ENCODE measurements at places on chromosomes 7 and 10.
A peak's percentile ranks its signal among the peaks of the same experiment; 100 is the strongest.

GRCh38 chr10:5943536-5943935 lies 33.8 kb downstream of the IL15RA start:
- DNase-seq: peak; percentile 67

- no peak for DNase-seq
These were observed 38.4 kb upstream of the ZNF138 start for GRCh38 chr7:64755865-64756264.

DNA sequence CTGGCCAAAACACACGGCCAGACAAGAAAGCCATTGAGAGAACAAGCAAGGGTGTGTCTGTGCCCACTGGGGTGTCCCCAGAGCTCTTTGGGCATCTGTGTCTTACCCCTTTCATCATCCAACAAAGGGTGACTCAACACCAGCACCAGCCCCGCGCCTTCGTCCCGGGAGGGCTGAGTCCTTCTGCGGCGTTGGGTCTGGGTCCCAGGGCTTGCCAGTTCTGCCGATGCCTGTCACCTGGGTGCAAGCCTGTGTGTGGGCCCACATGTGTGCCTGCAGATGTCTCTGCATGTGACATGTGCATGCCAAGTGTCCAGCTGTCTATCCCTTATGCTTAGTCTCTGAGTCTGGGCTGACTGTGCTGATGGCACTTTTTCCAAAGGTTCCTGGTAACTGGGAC lies 24.4 kb upstream of the ELN start:
- DNase-seq: peak; percentile 52

GRCh38 chr10:124266468-124267230 lies 152.1 kb downstream of the OAT start:
- no peak for DNase-seq

GRCh38 chr10:102368077-102368476 lies 27.4 kb upstream of the NFKB2 start:
- no peak for DNase-seq

DNA sequence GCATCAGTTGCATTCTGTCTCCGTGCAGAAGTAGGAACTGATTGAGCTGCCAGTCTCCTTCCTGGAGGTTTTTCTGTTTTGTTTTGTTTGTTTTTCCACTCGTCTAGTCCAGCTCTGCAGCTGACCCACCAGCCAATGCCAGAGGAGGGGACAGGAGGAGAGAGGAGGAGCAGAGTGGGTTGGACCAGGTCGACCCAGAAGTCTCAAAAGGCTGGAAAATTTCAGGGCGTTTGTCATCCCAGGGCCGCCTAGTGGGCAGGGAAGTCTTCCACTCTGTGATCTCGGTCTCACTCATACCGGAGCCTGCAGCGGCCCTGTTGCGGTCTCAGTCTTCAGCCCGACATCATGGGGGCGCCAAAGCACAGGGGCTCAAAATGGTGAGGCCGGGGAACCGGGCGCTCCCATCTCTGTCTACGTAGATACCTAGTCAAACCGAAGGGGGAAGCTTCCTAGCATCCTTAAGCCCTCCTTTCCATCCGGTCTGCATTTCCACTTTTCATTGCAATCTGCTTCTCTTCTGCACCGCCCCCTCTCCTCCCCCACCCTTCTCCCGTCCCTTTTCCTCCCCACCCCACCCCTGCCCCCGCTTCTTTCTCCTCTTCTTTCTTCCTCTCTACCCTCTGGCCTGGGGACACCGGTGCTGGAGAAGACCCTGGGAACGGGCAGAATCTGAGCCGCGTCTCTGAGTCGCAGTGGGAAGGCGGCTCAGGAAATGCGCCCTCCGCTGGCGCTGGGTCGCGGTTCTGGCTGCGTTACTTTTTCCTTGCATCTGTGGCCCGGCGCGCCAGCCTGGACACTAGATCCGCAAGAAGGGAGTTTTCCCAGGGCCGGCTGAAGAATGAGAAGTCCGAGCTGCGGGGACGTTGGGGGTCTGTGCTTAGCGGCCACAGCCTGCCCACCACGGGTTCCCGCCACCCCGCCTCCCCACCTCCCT lies 16.2 kb upstream of the PAX2 start:
- peak; percentile 48 for DNase-seq

DNA sequence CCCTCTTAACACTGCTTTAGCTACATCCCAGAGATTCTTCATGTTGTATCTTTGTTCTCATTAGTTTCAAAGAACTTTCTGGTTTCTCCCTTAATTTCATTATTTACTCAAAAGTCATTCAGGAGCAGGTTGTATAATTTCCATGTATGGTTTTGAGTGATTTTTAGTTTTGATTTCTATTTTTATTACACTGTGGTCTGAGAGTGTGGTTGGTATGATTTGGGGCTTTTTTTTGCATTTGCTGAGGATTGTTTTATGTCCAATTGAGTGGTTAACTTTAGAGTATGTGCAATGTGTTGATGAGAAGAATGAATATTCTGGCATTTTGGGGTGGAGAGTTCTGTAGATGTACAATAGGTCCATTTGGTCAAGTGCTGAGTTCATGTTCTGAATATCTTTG lies 37.9 kb upstream of the CAPZA2 start:
- DNase-seq: no peak

DNA sequence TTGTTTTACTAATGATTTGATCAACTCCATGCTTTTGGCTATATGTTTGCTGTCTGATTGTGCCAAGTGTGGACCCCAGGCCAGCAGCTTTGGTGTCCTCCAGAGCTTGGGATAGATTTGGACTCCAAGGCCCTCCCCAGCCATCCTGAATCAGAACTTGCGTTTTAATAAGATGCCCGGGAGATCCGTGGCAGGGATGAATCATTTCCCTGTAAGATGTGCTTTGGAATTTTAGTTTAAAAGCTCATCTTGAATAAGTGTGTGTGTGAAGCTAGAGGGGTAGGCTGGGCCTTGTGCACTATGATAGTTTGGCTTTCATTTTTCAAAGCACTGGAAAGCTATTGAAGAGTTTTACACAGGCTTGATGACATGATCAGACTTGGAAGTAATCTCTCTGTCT lies 66.2 kb upstream of the SDK1 start:
- no peak for DNase-seq

GRCh38 chr7:149878523-149878921 lies 4.8 kb downstream of the ATP6V0E2 start:
- DNase-seq: no peak

DNA sequence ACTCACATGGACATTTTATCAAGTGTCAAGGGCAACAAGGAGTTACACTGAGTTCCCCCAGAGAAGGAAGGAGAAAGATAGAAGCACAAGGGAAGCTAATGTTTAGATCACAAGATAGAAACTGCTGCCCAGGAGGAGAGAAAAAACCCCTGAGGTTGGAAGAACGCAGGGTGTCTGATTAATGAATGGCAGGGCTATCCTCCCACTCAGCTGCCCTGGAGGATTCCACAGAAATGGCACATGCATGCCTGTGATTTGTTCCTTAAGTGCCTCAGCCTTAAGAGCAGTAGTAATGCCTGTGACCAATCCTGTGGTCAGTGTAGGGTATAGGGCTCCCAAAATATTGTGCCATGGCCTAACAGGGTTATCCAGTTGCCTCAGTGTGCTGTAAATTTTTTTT lies 20.2 kb downstream of the DNAJB9 start:
- DNase-seq: no peak

DNA sequence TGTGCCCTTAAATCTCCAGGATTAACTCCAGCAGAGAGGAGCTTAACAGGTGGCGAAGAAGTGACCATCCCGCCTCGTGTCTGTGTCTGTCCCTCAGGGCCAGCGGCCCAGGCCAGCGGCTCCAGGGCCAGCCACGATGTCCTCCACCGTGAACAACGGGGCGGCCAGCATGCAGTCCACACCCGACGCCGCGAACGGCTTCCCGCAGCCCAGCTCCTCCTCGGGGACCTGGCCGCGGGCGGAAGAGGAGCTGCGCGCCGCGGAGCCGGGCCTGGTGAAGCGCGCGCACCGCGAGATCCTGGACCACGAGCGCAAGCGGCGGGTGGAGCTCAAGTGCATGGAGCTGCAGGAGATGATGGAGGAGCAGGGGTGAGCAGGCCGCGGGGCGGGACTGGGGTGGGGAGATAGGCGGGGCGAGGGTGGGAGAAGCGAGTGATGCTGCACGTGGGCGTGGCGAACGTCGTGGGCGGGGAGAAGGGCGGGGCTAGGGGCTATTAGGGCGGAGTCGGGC lies 33.3 kb downstream of the SRRM3 start:
- peak; percentile 70 for DNase-seq

- DNase-seq: peak; percentile 40
These were observed 9.2 kb downstream of the HABP2 start for GRCh38 chr10:113562069-113562468.

GRCh38 chr7:36946401-36946739 lies 222.1 kb upstream of the AOAH start:
- DNase-seq: no peak

DNA sequence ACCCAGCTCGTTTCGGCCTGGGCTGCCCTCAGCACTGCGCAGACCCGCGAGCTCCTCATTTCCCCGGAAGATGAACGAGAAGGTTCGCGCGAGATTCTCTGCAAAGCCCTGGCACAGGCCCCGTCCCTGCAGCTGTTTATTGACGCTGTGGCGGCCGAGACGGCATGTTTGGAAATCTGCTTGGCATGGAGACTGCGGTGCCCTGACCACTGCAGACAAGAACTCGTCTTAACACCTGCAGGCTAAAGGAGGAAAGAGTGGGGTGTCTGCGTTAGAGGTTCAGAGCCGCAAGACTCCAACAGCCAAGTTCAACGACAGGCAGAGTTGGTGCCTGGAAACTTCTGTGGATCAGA lies 125.6 kb downstream of the DNAJB6 start:
- peak; percentile 41 for DNase-seq

- no peak for DNase-seq
These were observed 4.9 kb downstream of the GATA3 start for GRCh38 chr10:8059191-8059936.

- DNase-seq: peak; percentile 41
These were observed 36.4 kb downstream of the CUBN start for GRCh38 chr10:17092986-17093803.

DNA sequence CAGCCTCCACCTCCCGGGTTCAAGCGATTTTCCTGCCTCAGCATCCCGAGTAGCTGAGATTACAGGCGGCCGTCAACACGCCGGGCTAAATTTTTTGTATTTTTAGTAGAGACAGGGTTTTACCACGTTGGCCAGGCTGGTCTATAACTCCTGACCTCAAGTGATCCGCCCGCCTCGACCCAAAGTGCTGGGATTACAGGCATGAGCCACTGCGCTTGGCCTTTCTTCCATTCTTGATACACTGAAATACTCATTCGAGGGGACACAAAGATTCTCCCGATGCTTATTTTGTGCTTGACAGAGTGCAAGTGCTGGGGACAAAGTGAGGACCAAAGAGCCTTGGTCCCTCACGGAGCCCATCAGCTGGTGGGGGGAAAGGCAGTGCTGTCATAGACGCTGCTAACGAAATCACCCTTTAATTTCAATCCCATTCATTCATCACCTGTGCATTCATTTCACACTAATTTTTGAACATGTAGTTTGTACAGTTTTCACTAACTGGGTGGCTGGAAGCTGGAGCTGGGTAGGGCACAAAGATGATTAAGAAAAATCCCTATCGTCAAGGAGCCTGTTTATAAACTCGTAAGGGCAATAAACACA lies 621 bp upstream of the FAM133B start:
- no peak for DNase-seq

GRCh38 chr10:35204650-35205319 lies 78.1 kb downstream of the CREM start:
- no peak for DNase-seq

All from tongue (tissue), 3 donors.